ENCODE measurements at places on chromosomes 3 and 15. TPM values are rescaled to one million over a fixed set of nuclear protein-coding genes. Genes with fewer than 3 reads are reported as not detected.

Gene STRIT1
- total RNA-seq, result not detected

Gene C2CD4A
- total RNA-seq, result 0.14 TPM

Gene UBE2Q2
- total RNA-seq, result 43.6 TPM

Gene RASSF1
- 17.5 TPM for total RNA-seq

Gene SLC12A1
- total RNA-seq, result not detected

Gene TRPM7
- total RNA-seq, result 26.7 TPM

Gene CLCN2
- 5.4 TPM for total RNA-seq

Gene ADGRG7
- not detected for total RNA-seq

Gene C3orf49
- total RNA-seq, result not detected

Gene RETNLB
- not detected for total RNA-seq

Gene SENP8
- total RNA-seq, result 2.1 TPM

Gene CKMT1B
- total RNA-seq, result 4.3 TPM

Gene TUSC7
- not detected for total RNA-seq

Gene NME9
- total RNA-seq, result not detected

Gene RSRC1
- 31.5 TPM for total RNA-seq

Gene CPA3
- not detected for total RNA-seq

Gene APBA2
- 20.6 TPM for total RNA-seq

Gene HEMK1
- 6.2 TPM for total RNA-seq

Gene CFAP44
- total RNA-seq, result 1.5 TPM

Gene GABRB3
- total RNA-seq, result 98.3 TPM

Gene KLHL40
- total RNA-seq, result not detected

Gene SORD
- total RNA-seq, result 35.3 TPM

Gene HOMER2
- total RNA-seq, result 26.1 TPM

Gene NPAP1
- not detected for total RNA-seq

Gene SPSB4
- 0.25 TPM for total RNA-seq

Gene SCG5
- total RNA-seq, result 2.3 TPM

Gene IL17RD
- 1.2 TPM for total RNA-seq

Gene GP5
- 0.02 TPM for total RNA-seq

Gene GPR15
- total RNA-seq, result not detected

Gene IQCF5
- total RNA-seq, result not detected

Gene VPS39
- 17.2 TPM for total RNA-seq

Gene TRIM71
- not detected for total RNA-seq

Gene PIERCE2
- total RNA-seq, result 4.8 TPM

Gene PFN2
- total RNA-seq, result 178 TPM

Gene GOLGA8G
- total RNA-seq, result not detected

Gene ALDH1A3
- total RNA-seq, result 21.1 TPM

Gene C3orf70
- 0.16 TPM for total RNA-seq

Gene LRRIQ4
- total RNA-seq, result not detected

Gene TGM4
- total RNA-seq, result 0.39 TPM

Gene PLA2G4B
- total RNA-seq, result 2.1 TPM

Gene B3GALNT1
- total RNA-seq, result 0.18 TPM

Gene CCDC54
- total RNA-seq, result not detected

Gene ZIC1
- total RNA-seq, result 0.02 TPM

Gene MUC20
- total RNA-seq, result 0.74 TPM

Gene MESP2
- 0.50 TPM for total RNA-seq

Gene PLSCR4
- total RNA-seq, result 7.3 TPM

Gene NR1I2
- not detected for total RNA-seq

Gene PPP1R14D
- total RNA-seq, result 0.21 TPM

Gene TRIM42
- total RNA-seq, result not detected

Gene SCAANT1
- total RNA-seq, result not detected

Gene TTC23
- total RNA-seq, result 12.6 TPM

Gene RAB6B
- 2.2 TPM for total RNA-seq

Gene CHRNA3
- 0.45 TPM for total RNA-seq

Gene STRC
- 0.06 TPM for total RNA-seq

Gene PLSCR5
- total RNA-seq, result not detected

Gene WDR93
- 0.26 TPM for total RNA-seq

Gene POC1A
- 15.8 TPM for total RNA-seq

Gene ZNF660
- not detected for total RNA-seq

Gene FANCD2OS
- not detected for total RNA-seq
